Astrocyte of the spinal cord (primary cell): ENCODE measurements at places on chromosomes 1 and 21.

DNA sequence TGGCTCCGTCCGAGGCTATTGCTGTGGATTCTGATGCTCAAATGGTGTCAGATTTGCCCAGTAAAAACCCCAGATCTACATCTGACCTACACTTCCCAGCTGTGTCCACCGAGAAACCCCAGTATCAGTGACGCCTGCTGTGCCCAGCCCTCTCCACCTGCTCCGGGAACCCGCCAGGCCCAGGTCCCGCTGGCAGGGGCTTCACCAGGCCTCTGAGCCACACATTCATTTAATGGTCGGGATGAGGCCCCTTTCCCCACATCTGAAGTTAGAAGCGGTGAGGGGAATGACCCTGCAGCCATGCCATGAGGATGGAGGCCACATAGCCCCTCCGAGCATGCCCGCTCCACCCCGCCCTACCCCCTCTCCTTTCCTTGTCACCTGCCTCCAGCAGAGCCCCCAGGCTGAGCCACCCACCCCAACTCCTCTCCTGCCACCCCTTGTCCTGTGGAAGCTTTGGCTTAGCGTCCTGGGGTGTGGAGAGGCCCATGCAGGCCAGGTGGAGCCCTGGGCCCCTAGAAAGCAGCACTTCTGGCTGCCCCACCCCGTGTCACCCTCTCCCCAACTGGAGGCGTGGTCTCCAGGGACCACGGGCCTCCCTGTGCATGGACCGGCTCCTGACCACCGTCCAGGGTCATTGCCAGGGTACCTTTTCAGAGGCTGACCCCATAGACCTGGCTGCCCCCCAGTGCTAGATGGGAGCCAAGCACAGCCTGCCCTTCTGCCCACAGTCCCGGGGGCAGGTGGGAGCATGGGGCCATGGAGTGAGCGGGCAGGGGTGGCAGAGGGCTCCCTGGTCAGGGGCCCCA lies 8.0 kb downstream of the TNFRSF14 start:
- no peak for DNase-seq

- peak; percentile 29 for DNase-seq
These were observed 716.9 kb downstream of the ADGRL2 start for GRCh38 chr1:82517586-82517985.

DNA sequence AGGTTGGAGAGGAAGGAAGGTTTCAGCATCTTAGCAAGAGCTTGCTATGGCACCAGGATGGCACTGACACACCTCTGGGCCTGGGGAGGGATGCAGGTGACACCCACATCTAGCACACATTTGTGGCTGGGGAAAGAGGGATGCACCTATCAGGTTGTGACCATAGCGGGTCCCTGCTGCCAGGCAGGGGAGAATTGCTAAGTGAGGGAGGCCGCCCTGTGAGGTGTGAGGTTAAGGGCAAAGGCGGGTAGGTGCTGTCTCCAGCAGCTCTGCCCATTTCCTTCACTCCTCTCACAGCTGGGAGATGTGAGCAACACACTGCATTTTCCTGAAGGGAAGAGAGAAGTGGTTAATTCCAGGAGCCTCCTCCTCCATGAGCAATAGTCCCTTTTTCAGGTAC lies 83.2 kb upstream of the TLR5 start:
- DNase-seq: no peak

DNA sequence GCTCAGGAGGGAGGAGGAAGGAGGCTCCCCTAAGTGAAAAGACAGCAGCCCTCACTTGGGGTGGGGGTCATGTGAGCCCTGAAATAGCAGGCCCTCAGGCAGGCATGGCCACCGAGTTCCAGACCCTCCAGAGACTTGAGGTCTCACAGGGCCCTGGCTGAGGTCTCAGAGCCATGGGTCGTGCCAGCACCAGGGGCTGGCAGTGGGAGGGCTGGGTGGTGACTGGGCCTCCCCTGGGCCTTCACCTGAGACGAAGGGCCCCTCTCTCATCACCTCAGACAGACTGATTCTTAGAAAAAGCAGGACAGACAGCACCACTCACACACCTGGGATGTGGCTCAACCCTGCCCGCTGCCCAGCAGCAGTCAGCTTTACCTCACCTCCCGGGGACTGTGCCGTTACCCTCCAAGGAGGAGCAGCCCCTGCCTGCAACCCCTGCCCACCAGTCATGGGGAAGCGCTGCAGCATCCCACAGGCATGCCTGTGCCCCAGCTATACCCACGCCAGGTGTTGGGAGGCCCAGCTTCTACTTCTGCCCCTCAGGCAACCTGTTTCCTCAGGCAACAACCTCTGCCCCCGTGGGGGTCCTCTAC lies 42.6 kb upstream of the LRP8 start:
- no peak for DNase-seq

GRCh38 chr1:110067893-110068645 lies 2.4 kb downstream of the ALX3 start:
- no peak for DNase-seq

- DNase-seq: no peak
These were observed 25.8 kb downstream of the MFSD2A start for GRCh38 chr1:39980555-39981313.

- DNase-seq: no peak
These were observed 10.0 kb downstream of the COL24A1 start for GRCh38 chr1:86146566-86146965.

GRCh38 chr1:193042766-193043691 lies 16.1 kb downstream of the UCHL5 start:
- DNase-seq: no peak

- no peak for DNase-seq
These were observed 499 bp upstream of the TRAF5 start for GRCh38 chr1:211326140-211326527.

GRCh38 chr1:58005212-58005611 lies 541.3 kb downstream of the OMA1 start:
- no peak for DNase-seq

- no peak for DNase-seq
These were observed 11.6 kb upstream of the CD1D start for GRCh38 chr1:158169105-158169504.
